ENCODE measurements at places on chromosomes 3 and 15. TPM values are rescaled to one million over a fixed set of nuclear protein-coding genes. Genes with fewer than 3 reads are reported as not detected.

The PLA2G4F gene
- polyA plus RNA-seq, result 35.3 TPM

The IL20RB gene
- 0.48 TPM for polyA plus RNA-seq

The DPPA2 gene
- 0.95 TPM for polyA plus RNA-seq

The MYL3 gene
- 25.4 TPM for polyA plus RNA-seq

DNA sequence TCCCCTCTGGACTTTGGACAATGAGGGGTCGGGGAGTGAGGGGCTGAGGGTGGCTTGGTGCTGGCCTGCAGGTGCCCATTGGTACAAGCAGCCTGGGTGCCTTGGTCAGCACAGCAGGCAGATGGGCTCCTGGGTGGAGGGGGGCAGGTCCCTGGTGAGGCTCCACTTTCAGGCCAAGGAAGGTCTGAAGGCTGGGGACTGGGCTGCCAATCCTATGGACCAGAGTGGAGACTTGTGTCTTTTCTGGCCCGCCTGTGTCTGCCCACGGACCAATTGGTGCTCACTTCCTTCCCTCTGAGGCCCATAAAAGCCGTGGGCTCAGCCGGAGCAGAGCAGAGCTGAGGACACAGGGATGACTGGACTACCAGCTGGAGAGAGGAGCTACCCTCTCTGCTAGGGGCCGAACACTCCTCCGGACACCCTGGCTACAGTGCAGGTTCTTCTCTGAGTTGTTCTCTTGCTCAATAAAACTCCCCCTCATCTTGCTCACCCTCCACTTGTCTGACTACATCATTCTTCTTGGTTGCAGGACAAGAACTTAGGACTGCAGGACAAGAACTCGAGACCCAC, 31.9 kb upstream of the IREB2 start:
- DNase-seq, result no peak

DNA sequence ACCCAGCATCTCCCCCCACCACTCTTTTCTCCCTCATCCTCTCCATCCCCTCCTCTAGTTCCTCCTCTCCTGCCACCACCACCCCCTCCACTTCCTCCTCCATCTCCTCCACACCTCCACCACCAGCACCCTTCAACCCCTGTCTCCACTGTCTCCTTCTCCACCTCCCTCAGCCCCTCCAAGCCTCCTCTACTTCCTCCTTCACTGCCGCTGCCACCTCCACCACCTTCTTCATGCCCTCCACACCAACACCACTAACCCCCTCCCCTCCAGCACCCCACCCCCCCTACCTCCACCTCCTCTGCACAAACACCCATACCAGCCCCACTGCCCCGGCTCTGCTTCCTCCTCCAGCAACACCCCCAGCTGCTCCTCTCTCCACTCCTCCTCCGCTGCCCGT, 88.0 kb downstream of the HES1 start:
- no peak for DNase-seq

DNA sequence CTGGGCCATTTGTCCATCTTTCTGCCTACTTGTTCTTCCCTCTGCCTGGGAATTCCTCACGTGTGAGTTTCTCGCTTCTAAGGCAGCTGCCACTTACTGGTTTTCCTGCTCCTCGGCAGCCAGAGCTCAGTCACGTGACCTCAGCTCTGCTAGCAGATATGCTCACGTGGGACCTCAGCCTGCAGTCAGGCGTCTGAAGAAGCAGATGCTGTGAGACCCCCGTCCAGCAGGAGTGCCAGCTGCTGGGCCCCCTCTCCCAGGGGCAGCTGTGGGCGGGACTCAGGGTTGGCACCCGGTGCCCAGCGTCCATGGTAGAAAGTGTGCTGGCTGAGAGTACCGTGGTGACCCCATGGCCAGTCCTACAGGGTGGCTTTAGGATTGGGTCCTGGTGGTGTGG, 161.3 kb upstream of the TLE3 start:
- peak; percentile 64 for DNase-seq

DNA sequence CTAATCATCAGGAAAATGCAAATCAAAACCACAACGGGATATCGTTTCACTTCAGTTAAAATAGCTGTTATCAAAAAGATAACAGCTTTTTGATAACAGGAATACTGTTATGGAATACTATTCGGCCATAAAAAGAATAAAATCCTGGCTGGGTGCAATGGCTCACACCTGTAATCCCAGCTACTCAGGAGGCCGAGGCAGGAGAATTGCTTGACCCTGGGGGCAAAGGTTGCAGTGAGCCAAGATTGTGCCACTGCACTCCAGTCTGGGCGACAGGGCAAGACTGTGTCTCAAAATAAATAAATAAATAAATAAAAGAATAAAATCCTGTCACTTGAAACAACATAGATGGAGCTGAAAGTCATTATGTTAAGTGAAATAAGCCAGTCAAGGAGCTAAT, 178.1 kb upstream of the TSC22D2 start:
- DNase-seq, result no peak

DNA sequence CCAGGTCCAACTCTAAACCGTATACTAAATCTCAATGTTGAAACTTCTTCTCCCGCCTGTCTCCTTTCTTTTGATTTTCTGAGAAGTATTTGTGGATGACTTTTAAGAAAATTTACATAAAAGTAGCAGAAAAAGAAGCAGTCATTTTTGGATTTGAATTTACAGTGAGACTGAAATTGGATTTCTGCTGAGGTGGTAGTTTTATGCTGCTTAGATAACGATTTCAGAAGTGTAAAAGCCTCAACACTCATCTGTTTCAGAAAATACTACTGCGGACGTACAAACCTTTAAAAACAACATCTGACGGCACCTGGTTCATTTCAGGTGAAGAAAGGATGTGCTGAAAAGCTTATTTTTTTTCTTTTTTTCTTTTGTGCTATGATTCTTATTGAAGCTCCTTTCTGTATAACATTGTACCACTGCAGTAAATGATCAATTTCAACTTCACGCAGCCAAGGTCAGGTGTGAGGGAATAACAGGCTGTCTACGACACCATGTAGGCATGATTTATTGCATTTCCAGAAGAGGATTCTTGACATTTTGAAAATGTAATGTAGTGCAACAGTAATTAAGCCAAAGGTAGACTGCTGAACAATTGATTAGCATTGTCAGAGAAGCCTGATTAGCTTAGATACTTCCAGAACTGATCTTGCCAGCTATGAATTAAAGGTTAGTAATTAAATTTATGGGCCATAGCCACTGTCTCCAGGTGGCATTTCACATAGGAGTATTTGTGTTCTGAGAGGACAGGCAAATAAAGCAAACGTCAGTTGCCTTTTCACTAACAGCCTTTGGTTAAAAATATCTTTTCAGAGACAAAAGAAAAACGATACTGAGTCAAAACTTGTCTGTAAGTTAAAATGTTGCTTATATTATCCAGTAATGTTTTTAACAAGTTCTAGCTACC, 134.6 kb upstream of the KBTBD8 start:
- peak; percentile 31 for DNase-seq

GRCh38 chr3:153768561-153769469, 352.4 kb upstream of the ARHGEF26 start:
- DNase-seq, result peak; percentile 20

DNA sequence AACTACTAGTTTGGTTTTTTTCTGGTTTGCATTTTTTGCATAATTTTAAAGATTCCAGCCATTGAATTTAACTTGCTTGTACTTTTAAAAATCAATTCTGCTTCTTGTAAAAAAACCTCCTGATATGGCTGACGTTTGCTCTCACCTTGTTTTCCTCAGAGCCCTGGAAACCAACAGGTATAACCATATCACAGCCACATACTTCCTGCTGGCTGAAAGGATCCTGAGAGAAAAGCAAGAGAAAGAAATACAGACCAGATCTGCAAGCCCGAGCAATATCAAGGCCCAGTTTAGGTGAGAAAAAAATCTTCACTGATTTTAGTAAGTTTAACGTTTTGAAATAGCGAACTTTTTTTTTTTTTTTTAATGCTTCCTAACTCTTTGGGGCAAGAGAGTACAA, 56.8 kb downstream of the SNRK start:
- no peak for DNase-seq

DNA sequence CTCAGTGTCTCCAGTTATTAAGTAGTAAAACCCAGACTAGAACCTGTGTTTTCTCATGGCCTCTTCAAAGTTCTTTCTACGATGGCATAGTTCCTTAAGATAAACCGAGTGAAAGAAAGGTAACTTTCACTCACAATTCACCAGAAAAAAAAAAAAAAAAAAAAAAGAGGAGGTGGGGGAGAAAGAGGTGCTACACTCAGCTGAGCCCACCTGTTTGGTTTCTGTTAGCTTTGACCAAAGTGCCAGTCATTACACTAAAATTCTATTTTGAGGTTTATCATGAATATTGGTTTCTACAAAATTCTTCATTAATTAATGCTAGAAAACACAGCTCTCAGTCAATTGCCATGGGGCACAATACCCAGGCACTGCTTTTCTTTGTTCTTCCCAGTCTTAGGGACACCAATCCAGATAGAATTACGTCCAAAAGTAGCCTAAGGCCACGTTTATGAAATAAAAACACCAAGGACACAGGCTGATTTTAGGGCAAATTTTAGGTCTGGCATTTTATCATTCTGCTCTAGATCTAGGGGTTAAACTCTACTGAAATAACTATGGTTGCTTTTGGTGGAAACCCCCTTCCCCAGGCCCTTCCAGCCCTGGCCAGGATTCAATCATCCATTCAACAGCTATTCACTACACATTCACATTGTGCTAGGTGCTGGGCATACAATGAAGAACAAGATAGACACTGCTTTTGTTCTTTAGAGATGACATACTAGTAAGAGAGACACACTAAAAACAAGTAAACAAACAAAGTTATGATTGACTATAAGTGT, 1097.8 kb downstream of the FHIT start:
- DNase-seq, result no peak

DNA sequence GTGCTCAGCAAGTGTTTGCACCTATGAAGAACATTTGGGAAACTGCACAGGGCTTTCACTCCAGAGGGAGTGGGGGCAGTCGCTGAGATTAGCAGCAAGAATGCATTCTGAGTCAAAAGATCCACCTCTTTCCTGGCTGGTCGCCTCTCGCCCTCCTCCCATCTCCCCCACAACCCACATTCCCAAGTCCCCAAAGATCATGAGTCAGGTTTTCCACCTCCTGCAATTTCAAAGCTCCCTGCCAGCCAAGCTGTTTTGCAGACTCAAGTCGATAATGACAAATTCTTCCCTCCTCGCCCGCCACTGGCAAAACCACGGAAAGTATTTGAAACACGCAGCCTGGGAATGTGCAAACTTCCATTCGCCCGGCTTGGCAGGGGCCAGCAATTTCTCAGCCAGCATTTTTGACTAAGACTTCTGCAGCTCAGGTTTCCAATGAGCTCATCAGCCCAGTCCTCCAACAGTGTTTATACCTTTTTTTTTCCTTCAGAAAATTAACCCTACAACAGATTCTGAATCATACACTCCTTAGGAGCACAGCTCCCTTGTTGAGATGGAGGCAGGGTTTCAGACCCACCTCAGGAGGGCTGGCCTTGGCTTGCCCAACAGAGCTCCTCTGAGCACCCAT, 181.4 kb downstream of the SMAD6 start:
- peak; percentile 87 for DNase-seq

GRCh38 chr3:14691239-14691638, 16.3 kb downstream of the C3orf20 start:
- no peak for DNase-seq

Data from renal pelvis (tissue), 12 donors.